Left ventricle myocardium inferior (tissue), 1 donor: ENCODE measurements at places on chromosomes 2 and 18.

GRCh38 chr2:108219688-108220087, 20.1 kb upstream of the SULT1C3 start:
- no peak for DNase-seq

DNA sequence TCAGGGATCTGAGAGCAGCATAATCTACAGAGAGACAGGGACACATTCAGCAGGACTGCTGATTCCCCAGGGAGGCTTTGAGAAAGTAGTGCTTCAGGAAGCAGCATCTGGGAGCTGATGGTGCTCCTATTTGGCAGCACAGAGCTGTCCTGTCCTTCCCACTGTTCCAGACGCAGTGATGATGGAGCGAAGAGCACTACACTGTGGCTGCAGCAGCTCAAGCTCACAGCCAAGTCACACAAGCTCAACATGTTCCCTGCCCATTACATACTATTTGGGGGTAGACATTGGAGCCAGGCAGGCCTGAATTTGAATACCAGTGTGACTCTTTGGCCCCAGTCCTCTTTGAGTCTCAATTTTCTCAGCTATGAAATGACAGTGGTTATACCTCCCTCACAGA, 15.2 kb upstream of the GALM start:
- no peak for DNase-seq

- DNase-seq, result no peak
Measured at GRCh38 chr2:90207454-90208058, 1516.1 kb downstream of the RPIA start.

DNA sequence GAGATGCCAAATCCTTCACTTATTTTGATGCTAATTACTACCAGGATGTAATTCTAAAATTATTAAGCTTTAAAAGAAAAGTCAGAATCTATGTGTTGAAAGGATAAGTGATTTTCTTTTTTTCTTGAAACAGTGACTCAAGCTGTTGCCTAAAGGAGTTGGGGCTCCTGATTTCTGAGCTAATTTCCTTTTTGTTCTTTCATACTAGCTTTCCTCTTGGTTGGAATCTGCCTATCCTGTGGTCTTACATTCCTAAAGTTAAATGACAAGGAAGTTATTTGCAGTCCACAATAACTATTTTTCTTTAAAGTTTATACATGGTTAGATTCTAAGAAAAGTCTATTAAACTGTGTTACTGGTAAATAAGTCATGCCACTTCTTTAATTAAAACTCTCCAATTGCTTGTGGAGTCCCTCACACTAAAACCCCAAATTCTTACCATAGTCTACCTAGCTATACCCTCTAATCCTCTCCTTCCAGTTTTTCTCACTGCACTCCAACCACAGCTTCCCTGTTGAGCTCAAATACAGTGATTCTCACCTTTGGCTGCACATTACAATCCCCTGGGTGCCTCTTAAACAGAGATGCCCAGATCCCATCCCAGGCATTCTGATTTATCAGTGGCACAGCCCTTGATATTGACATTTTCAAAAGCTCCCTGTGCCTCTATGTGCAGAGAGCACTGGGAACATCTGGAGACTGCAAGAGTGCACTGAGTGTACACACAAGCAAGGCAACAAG, 63.3 kb upstream of the EFEMP1 start:
- no peak for DNase-seq

GRCh38 chr18:70892381-70892780, 603.5 kb downstream of the SOCS6 start:
- DNase-seq, result no peak

DNA sequence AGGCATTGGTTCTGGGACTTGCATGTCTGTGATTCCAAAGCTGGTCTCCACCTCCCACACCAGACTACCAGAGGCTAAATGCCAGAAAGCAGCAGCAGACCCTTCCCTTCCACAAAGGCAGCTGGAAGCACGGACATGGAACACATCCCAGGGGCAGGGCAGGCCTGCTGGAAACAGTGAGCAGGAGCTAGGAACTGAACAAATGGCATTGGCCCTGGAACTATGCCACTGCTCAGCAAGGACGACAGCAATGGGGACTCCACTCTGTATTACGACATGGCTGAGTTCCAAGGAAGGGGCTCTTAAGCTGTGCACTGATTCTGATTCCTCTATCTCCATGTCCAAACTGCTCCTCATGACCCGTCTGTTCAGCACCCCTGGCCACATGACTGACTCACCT, 77.8 kb upstream of the TFCP2L1 start:
- no peak for DNase-seq

DNA sequence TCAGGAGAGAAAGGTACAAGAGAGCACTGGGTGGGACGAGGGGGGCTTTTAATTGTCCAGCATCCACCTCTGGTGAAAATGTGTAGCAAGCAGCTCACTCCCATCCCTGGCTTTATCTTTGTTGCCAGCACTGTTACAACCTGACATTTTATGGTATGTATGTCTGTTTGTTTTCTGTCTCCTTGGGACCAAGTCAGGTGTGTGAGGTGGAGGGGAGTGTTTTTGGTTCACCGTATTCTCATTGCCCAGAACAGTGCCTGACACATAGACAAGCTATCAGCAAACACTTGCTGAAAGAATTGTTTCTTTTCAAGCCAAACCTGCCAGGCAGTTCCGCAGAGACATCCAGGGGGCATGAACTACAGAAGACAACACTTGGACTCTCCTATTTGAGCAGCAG, 24.7 kb downstream of the TGFA start:
- no peak for DNase-seq

GRCh38 chr18:54140641-54141040, 83.8 kb downstream of the MBD2 start:
- no peak for DNase-seq

DNA sequence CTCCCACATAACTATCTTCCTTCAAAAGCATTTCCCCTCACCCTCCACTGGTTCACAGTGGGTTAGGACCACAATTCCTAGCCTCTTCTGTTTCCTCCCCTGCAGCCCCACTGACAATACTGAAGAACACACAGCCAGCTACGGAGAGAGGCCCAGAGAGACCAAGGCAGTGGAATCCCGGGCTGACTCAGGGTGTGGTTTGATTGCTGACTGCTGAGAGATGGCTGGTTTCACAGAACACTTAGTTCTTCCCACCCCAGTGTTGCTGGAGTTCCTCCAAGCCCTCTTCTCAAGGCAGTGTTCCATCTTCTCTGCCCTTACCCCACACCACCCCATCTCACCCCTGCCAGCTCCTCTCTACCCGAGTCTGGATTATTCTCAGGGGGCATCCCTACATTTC, 43.3 kb upstream of the ZFP36L2 start:
- DNase-seq, result peak; percentile 79

DNA sequence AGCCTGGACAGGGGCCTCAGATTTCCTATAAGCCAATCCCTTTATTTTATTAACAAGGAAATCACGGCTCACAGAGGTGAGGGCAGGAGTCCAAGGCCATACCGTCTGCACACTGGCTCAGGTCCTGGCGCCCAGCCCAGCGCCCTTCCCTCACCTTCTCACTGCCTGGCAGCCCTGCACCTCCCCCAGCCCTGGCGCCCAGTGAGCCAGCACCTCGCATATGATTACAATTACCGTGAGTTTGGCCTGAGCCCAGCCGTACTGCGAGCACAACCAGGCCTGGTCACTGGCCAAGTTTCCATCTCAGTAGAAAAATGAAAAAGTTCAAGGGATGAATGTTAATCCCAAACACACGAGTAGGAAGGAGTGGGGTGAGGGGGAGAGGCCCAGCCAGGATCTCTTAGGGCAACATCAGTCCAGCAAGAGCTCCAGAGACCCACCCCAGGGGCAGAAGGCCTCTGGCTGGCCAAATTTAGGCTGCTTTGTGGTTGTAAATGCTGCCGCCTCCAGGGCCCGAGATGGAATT, 68.4 kb downstream of the MCFD2 start:
- DNase-seq, result peak; percentile 93

DNA sequence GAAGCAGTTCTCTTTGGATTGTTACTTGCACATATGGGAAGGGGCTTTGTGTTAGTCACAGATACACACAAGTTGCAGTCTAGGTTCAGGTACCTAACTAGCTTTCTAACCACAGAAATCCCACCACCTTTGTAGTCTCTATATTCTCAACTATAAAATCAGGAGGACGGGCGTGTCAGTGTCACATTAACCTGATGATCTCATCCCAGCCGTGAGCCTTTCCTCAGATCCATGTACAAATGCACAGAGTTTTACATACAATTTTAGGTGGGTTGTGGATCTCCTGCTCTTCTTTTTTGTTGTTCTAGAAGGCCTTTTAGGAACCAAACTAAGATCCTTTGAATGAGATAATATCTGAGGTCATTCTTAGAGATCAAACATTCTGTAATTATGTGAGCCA, 94.0 kb downstream of the ZNF532 start:
- no peak for DNase-seq

GRCh38 chr2:239947729-239948045, 77.5 kb downstream of the NDUFA10 start:
- DNase-seq, result no peak

- DNase-seq, result no peak
Measured at GRCh38 chr2:241154915-241155314, 4.6 kb downstream of the PPP1R7 start.

DNA sequence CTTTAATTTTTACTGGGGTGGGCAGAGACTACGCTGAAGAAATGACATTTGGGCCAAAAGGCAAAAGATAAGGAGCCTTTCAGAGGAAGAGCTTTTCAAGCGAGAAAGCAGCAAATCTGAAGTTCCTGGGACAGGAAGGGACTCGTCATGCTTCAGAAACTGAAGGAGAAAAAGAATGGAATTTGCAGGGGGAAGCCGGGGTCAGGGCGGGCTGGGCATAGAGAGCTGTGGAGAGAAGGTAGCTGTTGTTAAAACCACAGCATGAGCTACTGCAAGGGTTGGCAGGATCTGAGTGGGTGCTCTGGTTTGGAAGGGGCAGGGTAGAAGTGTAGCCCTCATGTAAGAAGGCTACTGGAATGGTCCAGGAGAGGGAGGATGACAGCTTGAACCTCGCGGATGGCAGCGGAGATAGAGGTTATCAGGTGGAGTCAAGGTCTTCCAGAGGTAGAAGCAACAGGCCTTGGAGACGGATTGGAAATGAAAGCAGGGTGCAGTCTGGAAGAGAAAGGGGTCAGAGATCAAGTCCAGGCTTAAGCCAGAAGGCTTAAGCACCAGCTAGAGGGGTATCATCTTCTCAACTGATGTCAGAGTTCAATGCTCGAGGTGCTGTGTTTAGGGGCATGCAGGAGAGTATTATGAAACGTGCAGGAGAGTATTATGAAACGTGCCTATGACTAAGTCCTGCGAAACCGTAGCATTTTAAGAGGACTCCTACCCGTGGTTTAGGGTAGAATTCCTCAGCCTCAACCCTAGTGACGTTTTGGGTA, 18.9 kb downstream of the ATP8B1 start:
- no peak for DNase-seq

GRCh38 chr2:31247711-31248110, 13.8 kb downstream of the EHD3 start:
- DNase-seq, result no peak

DNA sequence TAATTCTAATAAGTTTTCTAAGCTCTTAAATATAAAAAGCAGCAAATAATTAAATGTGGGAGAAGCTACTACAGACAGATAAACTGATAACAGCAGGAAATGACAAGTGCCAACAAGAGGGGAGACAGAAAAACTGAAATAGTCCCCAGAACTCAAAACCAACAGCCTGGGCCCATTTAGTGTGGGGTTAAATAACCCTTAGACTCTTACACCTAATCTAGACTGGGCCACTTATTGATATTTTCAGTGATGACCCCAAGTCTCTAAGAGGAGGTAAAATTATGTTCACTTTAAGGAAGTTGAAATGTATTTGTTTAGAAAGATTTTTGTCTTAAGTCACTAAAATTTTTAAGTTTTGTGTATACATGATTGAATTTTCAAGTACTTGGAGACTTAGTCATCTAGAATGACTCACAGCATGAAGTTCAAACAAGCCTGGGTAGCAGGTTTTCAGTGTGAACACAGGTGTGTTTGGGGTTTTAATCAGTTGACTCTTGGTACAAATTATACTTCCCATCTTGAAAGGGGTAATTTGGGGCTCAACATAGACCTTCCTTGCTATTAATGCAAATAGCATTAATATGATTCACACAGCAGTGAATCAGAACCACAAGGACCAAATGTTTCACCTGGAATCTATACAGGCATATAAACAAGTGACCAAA, 54.9 kb upstream of the MYO3B start:
- DNase-seq, result no peak

- DNase-seq, result no peak
Measured at GRCh38 chr18:57480733-57481132, 45.6 kb downstream of the ONECUT2 start.

DNA sequence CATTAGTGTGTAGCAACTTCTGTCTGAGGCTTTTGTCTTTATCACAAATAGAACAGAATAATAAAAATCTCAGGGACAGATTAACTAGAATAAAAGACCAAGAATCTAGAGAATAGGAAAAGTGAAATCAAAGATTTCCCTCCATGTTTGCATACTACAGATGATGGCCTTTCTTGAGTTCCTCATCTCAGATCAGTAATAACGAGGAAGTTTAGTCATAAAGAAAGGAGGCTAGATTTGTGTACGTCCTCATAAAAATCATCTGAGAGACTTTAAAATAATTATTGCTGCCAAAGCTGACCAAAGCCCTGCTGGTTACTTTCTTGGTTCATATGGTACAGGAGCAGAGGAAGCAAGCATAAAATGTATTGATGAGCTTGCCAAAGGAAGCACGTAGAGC, 117.3 kb downstream of the MIB1 start:
- DNase-seq, result no peak

GRCh38 chr2:204110751-204111516, 174.4 kb downstream of the ICOS start:
- DNase-seq, result no peak

DNA sequence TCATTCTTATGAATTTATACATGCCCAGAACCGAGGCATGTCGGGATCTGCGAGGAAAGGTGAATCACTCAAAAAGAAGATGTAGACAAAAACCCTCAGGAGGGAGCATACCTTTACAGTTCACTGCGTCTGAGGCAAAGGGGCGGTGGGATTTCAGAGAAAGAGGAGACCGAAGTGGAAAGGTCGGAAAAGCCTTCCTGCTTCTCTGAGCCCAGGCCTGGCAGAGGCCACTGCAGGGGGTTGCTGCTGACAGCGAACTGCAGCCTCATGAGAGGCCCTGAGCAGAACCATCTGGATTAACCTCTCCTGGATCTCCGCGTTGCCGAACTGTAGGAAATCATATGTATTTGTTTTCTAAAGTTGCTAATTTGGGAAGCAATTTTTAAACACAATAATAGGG, 713.1 kb upstream of the SOX11 start:
- no peak for DNase-seq

GRCh38 chr2:136393514-136393913, 275.6 kb upstream of the CXCR4 start:
- DNase-seq, result no peak

- no peak for DNase-seq
Measured at GRCh38 chr2:128642316-128642715, 323.6 kb upstream of the HS6ST1 start.

- no peak for DNase-seq
Measured at GRCh38 chr18:70181015-70181414, 24.5 kb downstream of the RTTN start.

GRCh38 chr18:67919316-67919715, 402.8 kb upstream of the DSEL start:
- DNase-seq, result no peak

DNA sequence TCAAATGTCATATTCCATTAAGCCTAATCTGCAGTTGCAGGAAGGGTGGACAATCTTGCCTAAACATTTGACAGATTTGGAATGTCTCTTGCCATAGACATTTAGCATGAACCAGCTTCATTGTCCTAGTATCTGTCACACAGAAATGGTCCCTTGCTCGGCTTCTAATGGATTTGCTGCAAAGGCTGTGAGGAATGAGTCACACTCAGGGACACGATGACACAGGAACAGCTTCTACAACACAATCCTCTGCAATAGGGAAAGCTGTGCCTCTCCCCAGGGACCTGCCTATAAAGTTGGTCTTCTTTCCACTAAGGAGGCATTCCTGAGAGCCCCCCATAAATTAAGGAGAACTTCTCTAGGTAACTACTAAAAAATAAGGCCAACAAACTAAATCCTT, 155.1 kb upstream of the L3MBTL4 start:
- no peak for DNase-seq
